ENCODE measurements at places on chromosomes 7 and 10.

GRCh38 chr10:93993782-93994437 is at the start of gene PLCE1:
TSS of gene PLCE1 (plus strand) at chr10:93993931. CDS start at chr10:94031047, 37,116 bp downstream.
- no peak for DNase-seq

GRCh38 chr10:128912568-128913311 is 554.3 kb upstream of the MGMT start:
- no peak for DNase-seq

DNA sequence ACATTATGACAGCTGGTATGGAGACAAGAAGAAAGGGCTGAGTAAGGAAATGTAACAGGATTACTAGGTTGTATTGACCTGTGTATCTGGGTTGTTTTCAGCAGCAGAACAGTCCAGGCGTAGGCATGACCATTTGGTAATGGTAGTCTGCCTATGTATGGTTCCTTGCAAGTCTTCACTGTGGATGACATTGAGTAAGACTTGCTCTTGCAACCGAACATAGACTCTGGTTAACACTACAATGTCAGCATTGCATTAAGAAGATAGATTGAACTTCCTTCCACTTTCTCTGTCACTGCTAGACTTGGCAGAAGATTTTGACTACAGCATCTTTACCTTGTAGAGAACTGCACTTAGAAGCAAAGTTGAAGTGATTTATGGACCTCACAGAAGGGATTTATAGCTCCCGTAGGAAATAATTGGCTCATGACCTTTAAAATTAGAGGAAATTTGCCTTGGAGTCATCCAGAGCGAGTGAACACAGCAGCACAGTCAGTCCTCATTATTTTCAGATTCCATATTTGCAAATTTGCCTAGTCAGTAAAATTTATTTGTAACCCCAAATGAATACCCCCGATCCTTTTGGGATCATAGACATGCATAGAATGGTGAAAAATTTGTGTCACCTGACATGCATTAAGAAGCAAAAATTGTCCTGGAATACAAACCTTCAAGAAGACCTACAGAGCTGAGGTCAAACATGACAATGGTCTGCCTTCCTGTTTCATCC is 79.6 kb upstream of the STRIP2 start:
- no peak for DNase-seq

GRCh38 chr10:56139405-56139804 is 221.7 kb downstream of the ZWINT start:
- no peak for DNase-seq

DNA sequence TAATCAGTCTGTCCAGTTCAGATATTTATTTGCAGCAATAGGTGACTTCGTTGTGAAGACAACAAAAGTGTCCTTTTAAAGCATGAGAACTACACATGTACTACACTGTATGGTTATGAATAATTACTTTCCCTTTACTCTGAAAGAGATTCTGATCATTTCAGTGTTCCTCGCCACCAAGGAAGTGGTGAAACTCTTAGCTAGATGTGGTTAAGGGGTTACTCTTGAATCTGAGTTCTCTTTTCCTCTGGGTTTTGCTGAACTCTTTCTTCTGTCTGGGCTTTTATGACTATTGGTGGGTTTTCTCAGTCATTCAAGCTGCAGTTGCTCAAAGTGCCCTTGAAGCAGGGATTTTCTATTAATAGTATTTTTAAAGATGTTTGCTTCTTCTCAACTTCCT is 127.9 kb upstream of the SEM1 start:
- DNase-seq: no peak

DNA sequence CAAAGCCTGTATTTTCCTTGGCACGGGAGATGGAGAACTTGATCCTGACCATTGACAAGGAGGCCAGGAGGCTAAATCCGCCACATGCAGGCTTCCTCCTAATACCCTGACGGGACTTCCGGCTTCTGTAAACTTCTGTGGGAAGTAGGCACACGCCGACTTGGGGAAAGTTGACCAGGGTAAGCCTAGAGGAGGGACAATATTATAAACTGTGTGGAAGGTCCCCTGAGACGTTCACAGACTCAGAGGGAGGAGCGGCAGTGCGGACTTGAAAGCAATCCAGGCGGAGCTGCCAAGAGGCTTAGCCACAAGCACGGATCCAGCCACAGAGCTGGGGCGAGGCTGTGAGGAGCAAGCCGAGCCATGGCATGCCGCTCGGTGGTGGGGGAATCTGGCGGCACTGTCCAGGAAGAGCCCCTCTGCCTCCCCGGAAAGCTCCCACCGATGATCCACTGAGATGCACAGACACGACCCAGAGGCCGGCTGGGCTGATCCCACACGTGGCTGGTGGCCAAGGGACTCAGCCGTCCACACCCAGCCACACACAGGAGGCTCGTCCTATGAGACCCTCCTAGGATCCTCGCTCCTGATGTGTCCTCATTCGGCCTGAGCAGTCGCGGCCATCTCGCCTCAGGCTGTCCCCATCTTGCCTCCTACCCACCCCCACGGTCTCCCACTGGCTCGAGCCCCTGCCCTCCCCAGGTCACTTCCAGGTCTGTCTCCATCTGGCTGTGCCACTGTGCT is 40.0 kb upstream of the INSIG1 start:
- DNase-seq: no peak

All from CD4-positive, alpha-beta T cell treated with Interferon gamma for 1 hour (primary cell).